Stimulated activated CD8-positive, alpha-beta memory T cell treated with anti-CD3 and anti-CD28 coated beads, Interleukin-12 subunit alpha, Interleukin-12 subunit beta, amount 100 ng/mL, for 1 hour (primary cell): ENCODE measurements at places on chromosomes 6 and 20.
A peak's percentile ranks its signal among the peaks of the same experiment; 100 is the strongest.

GRCh38 chr6:156841508-156841907 lies 64.3 kb downstream of the ARID1B start:
- DNase-seq, result no peak

DNA sequence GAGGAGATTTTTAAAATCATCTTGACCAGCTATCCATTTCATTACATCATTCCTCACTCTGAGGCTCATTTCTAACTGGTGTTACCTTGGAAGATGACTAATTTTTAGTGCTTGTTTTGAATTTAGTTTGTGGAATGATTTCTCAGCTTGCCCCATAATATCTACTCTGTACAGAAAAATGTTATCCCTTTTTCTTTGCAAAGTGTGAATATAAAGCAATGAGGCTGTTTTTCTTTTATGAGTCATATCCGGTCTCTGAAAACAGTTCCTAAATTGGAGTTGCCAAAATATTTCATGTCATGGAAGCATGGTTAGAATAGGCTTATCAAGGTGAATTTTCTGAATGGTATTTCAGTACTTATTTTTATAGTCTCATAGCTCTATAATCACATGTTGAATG lies 43.8 kb downstream of the FUT9 start:
- no peak for DNase-seq

DNA sequence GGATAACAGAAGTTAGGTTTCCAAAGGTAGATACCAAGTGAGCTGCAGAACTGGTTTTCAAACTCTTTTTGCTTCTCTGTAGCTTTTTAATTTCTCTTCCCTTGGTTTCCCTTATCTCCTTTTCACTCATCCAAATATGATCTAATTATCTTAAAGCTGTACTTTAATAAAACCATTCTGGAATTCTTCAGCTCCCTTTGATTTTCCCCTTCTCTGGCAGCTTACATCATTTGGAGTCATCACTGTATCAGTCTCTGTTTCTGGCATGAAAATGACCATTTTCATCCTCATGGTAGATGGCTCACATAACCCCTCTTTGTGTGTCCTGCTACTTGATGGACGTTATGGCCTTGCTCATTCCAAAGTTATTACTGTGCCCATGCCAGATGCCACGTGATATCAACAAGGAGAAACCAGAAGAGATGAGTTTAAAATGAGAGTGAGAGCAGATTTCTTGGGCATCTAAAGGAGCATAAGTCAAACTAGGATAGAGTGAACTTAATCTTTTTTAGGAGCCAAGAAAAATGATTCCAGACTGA lies 620.2 kb downstream of the QKI start:
- DNase-seq, result no peak

GRCh38 chr6:27766405-27766804 lies 145.8 kb downstream of the OR2B2 start:
- no peak for DNase-seq

DNA sequence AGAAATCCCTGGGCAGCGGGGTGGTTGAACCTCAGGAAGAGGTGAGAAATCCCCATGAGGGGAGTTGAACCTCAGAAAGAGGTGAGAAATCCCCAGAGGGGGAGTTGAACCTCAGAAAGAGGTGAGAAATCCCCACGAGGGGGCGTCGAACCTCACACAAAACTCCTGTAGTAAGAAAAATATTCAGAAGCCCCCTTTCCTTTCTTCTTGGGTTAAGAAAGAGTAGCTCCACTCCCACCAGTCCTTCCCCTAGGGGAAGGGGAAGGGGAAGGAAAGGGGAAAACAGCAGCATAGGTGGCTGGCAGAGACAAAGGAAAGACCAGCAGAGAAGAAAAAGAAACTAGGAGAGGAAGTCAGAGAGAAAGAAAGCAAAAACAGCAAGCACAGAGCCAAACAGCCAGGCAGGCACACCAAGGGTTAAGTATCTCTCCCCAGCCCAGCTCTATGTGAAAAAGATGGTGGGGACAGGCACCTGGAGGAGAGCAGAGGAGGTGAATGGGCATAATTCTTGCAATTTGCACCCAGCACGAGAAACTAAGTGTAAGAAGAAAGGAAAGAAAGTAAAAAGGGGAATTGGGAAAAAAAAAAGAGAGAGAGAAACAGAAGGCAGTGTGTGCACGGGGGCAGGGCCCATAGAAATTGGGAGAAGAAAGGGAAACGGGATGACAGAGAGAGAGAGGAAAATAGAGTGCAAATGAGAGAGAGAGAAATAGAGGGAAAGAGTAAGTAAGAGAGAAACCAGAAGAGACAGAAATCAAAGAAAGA lies 88.2 kb downstream of the PLG start:
- DNase-seq, result no peak

- DNase-seq, result no peak
Observed at GRCh38 chr20:13312300-13312699, 91.2 kb downstream of the ISM1 start.

GRCh38 chr6:65531533-65531932 lies 175.5 kb downstream of the EYS start:
- no peak for DNase-seq

DNA sequence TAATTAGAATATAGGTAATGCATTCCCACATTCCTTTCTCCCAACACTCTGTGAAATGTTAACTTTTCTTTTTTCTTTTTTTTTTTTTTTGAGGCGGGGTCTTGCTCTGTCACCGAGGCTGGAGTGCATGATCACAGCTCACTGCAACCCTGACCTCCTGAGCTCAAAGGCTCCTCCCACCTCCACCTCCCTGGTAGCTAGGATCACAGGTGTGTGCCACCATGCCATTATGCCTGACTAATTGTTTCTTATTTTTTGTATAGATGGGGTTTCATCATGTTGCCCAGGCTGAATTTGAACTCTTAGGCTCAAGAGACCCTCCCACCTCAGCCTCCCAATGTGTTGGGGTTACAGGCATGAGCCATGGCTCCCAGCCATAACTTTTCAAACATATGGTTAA lies 135.7 kb upstream of the SHLD1 start:
- DNase-seq, result no peak

DNA sequence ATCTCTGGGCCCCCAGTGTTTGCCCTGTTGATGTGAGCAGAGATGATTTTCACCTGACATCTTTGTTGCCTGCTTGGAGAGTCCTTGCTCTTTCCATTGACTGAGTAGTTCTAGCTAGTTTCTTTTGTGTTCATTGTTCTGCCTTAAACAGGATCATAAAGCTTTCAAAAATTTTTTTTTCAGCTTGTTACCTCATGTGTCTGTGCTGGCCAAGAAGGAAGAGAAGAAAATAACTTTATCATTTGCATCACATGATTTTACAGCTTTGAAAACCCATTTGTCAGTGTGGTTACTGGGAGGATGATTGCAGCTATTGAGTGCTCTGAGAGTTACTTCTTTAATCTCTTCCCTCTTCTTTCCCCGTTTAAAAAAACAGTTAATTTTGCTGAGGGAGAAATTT lies 16.0 kb downstream of the FOXO3 start:
- no peak for DNase-seq

- DNase-seq, result no peak
Observed at GRCh38 chr20:49268600-49269365, 9.1 kb downstream of the ZNFX1 start.

GRCh38 chr6:140370976-140371870 lies 996.8 kb upstream of the CITED2 start:
- DNase-seq, result no peak

DNA sequence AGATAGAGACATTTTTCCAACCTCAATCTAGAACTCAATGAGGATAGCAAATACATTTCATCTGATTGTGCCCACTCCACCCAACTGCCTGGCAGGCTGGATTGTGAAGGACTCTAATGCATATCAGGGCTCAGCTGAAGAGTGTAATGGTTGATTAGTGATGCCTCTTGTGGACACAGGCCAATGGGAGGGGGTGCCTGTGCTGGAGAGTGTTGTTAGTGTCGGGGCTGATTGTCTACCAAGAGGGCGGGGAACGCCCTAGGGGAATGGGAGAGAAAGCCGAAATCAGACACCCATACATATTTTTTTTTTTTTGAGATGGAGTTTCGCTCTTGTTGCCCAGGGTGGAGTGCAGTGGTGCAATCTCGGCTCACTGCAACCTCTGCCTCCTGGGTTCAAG lies 103.7 kb upstream of the SALL4 start:
- DNase-seq, result no peak

GRCh38 chr6:63537201-63537958 lies 34.9 kb upstream of the LOC128125822 start:
- DNase-seq, result no peak

DNA sequence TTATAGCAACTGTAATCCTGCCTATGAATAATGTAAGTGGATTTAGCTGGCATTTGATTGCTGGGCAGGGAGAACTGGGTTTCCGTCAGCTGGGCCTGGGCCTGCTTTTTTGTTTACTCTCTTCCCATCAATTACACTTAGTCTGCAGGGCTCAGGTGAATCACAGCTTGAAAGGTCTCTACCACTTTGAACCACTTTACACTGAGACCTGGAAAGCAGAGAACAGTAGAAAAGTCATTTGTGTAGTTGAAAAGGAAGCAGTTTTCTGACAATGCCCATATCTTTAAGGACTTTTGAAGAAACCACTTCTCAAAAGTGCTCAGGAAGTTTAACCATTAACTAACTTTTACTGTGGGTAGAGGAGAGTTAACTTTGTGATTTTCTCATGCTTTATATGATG lies 315.4 kb upstream of the SASH1 start:
- no peak for DNase-seq

GRCh38 chr6:56235245-56235644 lies 12.1 kb downstream of the COL21A1 start:
- no peak for DNase-seq

DNA sequence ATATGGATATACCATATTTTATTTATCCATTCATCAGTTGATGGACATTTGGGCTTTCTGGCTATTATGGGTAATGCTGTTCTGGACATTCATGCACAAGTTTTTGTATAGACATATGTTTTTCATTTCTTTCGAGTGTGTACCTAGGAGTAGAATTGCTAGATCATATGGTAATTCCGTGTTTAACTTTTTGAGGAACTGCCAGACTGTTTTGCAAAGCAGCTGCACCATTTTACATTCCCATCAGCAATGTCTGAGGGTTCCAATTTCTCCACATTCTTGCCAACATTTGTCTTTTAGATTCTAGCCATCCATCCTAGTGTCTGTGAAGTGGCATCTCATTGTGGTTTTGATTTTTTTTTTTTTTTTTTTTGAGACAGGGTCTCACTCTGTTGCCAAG lies 20.8 kb downstream of the SRC start:
- no peak for DNase-seq

DNA sequence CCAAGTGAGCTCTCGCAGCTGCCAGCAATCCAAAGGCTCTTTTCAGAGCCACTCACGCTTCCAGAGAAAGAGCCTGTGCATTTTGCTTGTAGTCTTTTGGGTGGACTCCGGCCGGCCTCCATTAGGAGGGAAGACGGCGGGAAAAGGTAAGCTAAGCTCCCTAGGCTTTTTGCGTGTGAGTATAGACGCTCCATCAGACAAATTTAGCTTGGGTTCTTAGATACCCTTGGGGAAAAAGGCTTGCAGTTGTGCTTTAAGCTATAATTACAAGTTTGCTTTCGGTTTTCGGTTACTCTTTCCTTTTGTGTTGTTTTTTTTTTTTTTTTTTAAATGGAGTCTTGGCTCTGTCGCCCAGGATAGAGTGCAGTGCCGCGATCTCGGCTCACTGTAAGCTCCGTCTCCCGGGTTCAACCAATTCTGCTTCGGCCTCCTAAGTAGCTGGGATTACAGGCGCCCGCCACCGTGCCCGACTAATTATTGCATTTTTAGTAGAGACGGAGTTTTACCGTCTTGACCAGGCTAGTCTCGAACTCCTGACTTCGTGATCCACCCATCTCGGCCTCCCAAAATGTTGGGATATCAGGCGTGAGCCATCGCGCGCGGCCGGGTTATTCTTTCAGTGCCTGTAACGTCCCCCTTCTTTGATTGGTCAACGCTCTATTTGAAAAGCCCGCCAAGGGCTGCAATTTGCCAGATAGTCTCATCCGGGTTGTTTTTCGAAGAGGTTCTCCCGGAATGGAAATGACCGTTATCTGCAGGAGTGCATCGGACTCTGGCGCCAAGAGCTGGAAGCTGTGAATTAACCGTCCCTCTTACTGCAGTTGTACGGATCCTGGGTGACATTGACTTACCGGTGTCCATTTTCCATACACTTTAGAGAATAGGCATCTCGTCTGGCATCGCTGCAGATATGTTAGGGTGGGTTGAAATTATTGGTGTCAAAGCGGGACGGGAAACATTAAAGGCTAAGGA lies 18.1 kb downstream of the OR2B2 start:
- DNase-seq, result peak; percentile 63

DNA sequence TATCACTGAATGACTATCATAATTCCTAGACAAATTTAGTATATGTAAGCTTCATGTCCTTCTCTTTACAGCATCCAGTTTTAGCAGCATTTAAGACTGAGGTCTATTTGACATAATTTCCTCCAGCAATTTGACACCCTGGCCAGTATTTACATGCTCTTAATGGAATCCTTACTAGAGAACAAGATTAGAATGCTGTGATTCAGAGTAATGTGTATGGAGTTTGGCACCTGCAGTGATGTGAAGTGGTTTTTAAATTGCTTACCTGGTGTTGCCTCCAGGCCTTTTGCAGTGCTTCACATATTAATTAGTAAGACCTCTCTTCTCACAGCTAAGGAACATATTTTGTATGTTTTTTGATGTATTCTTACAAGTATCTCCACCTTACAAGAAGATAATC lies 9.8 kb downstream of the NKX2-4 start:
- DNase-seq, result no peak

GRCh38 chr20:57879437-57879778 lies 169.6 kb upstream of the PMEPA1 start:
- DNase-seq, result no peak

DNA sequence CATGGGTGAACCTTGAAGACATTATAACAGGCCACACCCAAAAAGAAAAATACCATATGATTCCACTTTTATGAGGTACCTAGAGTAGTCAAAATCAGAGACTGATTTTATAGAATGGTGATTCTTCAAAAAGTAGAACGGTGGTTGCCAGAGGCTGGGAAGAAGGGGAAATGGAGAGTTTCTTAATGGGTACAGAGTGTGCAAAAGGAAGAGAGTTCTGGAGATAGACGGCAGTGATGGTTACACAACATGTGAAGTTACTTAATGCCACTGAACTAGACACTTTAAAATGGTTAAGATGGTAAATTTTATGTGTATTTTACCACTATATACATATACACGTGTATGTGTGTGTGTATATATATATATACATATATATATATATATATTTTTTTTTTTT lies 80.8 kb downstream of the PRND start:
- DNase-seq, result no peak

DNA sequence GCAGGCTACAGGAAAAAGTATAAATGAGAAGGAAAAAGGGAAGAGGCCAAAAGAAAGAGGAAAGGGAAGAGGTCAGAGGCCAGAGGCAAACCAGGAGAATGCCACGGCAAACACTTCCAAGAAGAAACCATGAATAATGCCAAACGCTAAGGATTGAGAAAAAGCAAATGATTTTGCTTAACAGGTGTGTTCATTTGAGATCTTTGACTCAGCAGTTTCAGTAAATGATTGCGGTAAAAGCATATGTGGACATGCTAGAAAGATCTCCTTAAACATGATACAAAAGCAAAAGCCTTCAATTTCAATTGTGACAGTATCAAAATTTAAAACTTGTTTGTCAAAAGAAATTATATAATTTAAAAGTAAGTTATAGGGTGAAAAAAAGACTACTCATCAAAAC lies 70.6 kb downstream of the UBE3D start:
- DNase-seq, result no peak

- DNase-seq, result no peak
Observed at GRCh38 chr6:108105571-108105970, 31.0 kb upstream of the OSTM1 start.
